ENCODE measurements at places on chromosomes 4 and X.

DNA sequence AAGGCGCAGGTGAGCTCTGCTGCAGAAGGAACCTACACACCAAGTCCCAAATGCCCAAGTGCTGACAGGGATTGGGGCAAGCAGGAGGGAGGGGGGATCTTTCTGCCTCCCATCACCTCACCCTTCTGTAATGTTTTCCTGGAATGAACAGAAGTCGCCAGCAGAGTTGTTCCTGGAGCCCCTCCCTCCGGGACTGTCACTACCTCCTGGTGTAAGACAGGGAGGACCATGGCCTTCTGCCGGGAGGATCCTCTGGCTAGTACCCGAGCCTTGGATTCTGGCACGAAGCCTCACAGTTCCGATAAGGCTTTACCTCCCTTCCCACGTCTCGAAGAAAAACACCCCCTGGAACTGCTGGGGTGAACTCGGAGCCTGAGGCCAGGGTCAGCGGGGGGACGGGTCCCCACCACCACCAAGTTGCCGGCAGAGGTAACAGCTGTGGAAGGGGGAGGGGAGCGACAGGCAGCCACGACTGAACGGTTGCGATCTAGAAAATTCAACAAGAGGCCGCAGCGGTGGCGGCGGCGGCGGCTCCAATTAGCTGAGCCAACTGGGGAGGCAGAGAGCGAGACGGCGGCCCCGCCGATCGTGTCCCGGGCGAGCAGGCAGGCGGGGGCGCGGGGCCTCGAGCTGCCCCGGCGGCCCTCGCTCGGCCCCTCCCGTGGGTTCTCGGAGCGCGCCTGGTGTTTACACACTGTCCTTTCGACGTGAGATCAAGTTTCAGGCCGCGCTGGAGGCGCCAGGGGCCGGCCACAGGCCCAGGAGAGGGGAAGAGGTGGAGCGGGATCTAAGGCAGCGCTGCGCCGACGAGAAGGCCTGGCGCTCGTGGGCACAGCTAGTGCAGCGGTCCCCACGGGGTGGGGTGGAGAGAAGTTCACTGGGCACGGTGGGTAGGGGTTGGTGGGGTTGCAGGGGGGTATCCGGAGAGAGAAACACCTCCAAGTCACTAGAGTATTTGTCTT is 53.7 kb upstream of the BCOR start:
- no peak for DNase-seq

DNA sequence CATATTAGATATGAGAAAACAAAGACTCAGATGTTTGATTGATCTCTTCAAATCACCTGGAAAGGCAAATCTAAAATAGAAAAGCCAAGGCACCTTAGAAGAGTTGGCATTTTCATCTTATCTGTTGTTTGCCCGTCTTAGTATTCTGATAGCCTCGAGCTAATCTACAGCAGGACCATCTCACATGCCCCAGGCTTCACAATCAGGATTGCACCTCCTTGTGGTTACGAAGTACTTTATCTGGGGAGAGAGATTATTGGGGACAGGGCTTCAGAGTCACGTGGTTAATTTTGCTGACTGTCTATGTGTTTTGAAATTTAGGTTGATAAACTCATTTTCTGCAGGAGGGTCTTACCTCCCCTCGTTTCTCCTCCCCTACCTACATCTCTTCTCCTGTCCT is 313.1 kb upstream of the ANXA10 start:
- DNase-seq, result no peak

- DNase-seq, result no peak
Measured at GRCh38 chrX:125405339-125405738, 85.7 kb downstream of the TEX13C start.

- DNase-seq, result no peak
Measured at GRCh38 chr4:86031927-86032326, 327.9 kb downstream of the MAPK10 start.

DNA sequence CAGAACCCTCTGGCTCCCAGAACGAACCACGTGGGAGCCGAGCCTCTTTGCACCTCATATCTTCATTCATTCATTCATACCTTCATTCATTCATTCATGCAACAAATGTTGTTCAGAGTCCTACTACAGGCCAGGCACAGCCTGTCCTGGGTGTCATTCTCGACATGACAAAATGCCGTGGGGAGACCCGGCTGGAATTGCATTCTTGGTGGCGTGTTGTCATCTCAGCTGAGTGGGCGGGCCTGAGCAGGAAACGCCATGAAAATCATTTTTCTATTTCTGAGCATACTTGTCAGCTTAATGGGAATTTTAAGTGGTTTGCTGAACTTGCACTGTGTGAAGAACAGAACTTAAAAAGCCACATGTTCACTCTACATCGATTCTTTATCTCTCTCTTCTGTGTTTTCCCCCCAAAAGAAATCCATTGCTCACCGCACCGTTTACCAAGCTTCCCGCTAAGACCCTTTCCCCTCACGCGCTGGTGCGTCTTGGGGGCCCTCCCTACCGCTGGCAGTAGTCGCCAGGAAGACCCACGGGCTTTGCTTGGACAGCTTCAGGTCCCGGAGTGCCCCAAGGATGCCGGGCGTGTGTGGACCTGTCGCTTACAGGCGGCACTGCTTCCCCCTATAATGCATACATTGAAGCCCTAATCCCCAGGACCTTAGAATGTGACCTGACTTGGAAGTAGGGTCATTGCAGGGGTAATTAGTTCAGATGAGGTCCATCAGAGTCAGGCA is 41.6 kb upstream of the HMX1 start:
- no peak for DNase-seq

DNA sequence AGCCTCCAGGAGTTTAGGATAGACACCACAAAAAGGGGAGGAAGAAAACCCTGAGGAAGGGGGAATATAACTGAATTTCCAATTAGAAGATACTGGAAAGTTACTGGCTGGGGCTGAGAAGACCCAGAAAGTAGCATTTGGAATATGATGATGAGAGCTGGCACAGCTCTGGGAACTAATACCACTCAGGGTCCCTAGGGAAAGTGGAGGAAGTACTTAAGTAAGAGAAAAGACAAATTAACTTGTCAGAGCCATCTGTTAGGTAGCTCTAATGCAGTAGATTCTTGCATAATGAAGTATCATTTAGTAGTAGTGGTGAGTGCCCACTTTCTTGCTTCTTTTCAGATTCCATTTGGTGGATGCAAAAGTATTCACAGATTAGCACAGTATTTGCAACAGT is 90.8 kb upstream of the TSPAN5 start:
- no peak for DNase-seq

GRCh38 chr4:30840571-30840970 is 120.4 kb downstream of the PCDH7 start:
- DNase-seq, result no peak

- no peak for DNase-seq
Measured at GRCh38 chr4:132809298-132810032, 339.6 kb upstream of the PCDH10 start.

All from stimulated activated CD8-positive, alpha-beta memory T cell treated with anti-CD3 and anti-CD28 coated beads, Interleukin-12 subunit alpha, Interleukin-12 subunit beta, amount 100 ng/mL, for 4 hours (primary cell).